ENCODE measurements at places on chromosomes 4 and X. TPM values are rescaled to one million over a fixed set of nuclear protein-coding genes. Genes with fewer than 3 reads are reported as not detected.

DNA sequence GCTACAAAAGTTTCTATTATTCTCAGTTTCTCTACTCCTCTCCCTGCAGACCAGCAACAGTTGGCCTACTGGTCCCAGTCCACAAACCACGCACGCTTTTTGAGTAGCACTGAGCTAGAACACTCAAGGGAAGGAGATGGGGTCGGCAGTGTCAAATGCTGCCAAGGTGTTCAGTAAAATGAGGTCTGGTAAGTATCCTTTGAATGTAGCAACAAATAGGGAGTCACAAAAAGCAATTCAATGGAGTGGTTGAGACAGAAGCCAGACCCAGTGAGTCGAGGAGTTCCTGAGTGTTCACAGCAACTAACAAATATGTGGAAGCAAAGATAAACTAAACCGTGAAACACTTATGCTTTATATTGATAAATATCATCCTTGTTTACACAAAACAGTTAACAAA lies 355.7 kb downstream of the MID1IP1 start:
- DNase-seq, result no peak

DNA sequence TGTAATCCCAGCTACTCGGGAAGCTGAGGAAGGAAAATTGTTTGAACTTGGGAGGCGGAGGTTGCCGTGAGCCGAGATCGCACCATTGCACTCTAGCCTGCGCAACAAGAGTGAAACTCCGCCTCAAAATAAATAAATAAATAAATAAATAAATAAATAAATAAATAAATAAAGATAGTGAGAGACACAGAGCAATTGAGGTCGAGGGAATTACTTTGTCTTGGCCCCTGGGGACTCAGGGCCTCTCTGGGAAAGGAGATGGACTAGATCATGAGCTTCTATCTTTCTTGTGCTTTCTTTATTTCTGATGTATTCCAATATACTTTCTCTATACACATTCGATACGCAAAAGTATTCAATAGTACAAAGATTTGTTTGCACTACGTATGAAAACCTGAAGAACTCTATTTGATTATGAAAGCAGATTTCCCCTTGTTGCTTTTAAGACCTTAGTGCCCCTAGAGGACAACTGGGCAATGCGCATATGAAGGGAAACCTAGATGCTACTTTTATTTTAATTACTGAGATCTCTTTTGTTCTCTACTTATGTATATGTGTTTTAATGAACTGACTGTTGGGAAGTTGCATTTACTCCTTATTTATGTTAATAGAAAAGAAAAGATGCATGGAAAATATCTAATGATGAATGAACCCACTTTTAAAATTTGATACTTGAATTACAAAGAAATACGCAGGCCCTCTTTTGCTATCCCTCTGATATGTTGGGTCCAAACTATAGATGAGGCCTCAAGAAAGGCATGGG lies 12.8 kb upstream of the ELOVL6 start:
- peak; percentile 34 for DNase-seq

The SSX4 gene
- not detected for polyA plus RNA-seq

The ITM2A gene
- polyA plus RNA-seq, result 526 TPM

The MANBA gene
- 11.2 TPM for polyA plus RNA-seq

The INPP4B gene
- polyA plus RNA-seq, result 40.6 TPM

The GAGE12H gene
- not detected for polyA plus RNA-seq
